Activated CD4-positive, alpha-beta T cell treated with anti-CD3 and anti-CD28 coated beads for 1 hour (primary cell): ENCODE measurements at places on chromosomes 1 and 21.

- DNase-seq, result no peak
Measured at GRCh38 chr1:97524211-97524610, 396.6 kb downstream of the DPYD start.

DNA sequence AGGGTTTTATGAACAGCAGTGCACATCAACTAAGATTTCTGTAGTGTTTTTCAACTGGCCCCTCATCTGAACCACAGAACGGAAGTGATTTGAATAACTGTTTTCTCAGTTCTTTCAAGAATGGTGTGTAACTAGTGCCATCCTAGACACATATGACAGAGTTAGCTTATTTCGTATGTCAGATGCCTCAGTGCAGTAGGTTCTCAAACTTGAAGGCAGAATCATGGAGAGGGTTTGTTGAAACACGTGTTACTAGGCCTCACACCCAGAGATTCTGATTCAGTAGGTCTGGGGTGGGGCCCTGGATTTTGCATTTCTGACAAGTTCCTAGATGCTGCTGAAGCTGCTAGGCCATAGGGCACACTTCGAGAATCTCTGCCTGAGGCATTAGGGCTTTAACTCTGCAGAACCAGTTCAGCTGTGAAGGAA, 49.0 kb downstream of the SCCPDH start:
- DNase-seq, result no peak

GRCh38 chr1:211611818-211612217, 32.9 kb upstream of the SLC30A1 start:
- DNase-seq, result no peak

DNA sequence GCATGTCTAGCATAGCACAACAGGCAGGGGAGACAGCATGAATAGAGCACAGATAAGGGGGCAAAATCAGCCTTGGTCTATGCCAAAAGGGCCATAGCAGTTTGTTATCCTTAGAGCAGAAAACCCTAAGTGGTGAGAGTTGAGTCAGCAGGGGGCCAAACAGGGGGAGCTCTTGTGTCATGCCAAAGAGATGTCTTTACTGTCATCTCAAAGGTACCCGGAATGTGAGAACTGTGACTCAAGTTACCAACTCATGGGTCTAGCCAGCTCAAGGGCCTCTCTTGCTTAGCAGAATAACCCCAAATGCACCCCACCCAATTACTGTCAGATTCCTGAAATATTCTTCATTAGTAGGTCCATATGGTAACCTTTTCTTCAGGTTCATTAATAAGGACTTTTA, 45.9 kb upstream of the NRDC start:
- no peak for DNase-seq

DNA sequence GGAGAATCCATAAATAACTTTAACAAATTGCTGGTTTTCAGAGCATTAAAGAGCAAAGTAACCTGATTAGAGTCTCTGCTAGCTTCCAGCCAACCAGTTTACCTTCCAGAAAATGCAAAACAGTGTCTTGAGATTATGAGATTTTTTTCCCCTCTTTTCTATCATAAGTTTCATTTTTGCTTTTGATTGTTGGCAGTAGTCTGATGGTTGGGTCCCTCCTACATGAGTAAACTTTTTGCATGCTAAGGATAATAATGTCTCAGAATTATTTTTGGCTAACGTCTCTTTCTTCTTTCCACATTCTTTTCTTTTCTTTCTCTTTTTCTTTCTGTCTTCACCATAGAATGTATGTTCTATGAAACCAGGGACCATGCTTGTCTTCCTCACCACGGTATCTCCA, 6.3 kb upstream of the ADAMTS5 start:
- DNase-seq, result no peak

GRCh38 chr1:46807046-46807972, 8.5 kb downstream of the CYP4B1 start:
- no peak for DNase-seq

DNA sequence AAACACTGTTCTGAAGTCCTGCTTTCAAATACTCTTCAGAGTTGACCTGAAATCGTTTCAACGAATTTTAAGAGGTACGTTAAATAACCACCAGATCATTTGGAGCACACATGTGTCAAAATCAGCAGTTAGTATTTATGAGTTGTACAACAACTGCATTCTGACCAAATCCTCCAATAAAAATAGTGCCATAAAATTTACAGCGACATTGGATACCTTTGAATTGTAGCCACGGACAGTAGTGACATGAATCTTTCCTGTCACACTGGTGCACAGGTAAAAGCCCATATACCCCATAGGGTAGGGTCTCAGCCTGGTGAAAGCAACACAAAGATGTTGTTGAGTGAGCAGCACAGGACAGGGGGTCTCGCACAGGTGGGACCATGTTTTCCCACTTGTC, 121.5 kb downstream of the CLIC6 start:
- DNase-seq, result no peak

GRCh38 chr1:15950763-15951295, 25.1 kb downstream of the ZBTB17 start:
- DNase-seq, result peak; percentile 73

GRCh38 chr1:224252479-224252878, 69.4 kb downstream of the DEGS1 start:
- DNase-seq, result no peak

- peak; percentile 68 for DNase-seq
Measured at GRCh38 chr1:160795951-160796383, at the start of gene LY9. Gene LY9, plus strand, starts transcription at chr1:160796174. Its CDS starts 14 bp downstream, at chr1:160796188.

GRCh38 chr1:22832414-22832786, 121.8 kb downstream of the EPHB2 start:
- DNase-seq, result no peak

- DNase-seq, result peak; percentile 11
Measured at GRCh38 chr1:116325922-116326321, 47.1 kb upstream of the ATP1A1 start.

DNA sequence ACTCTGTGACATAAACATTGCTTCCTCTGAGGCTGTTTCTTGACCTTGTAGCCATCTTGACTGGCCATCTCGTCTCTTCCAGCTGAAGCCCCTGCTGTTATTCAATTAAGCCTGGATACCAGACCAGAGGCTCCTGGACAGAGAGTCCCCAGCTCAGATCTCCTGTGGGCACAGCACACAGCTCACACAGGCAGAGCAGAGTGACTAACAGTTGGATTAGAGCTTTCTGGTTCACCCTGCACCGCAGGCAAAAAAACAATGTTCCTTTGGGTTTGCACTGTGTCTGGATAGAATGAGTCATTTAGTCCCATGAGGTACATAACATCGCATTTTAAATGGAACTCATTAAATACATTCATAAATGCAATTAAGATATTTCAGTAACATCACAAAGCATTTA, 33.4 kb upstream of the USH2A start:
- no peak for DNase-seq

- DNase-seq, result no peak
Measured at GRCh38 chr1:60390593-60391282, 317.2 kb upstream of the C1orf87 start.

DNA sequence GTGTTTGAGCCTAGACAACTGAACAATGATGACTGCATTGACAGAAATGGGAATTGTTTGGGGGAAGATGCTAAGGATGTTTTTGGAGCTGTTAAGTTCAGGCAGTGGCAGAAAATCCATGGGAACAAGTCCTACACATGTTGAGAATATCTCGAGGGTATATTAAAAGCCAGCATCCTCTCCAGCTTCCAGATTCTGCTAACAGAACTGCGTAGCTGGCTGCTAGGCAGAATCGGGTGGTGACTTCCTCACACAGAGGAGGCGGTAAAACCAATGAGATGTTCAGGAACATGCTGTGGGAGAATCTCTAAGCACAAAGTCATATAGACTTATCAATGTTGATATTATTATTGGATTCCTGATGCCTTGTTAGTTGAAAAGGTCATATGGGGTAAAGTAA, 14.8 kb downstream of the FAM163A start:
- DNase-seq, result no peak

GRCh38 chr1:156050376-156050775, 3.2 kb downstream of the UBQLN4 start:
- no peak for DNase-seq

GRCh38 chr1:41449326-41449921, 35.1 kb downstream of the EDN2 start:
- no peak for DNase-seq

- DNase-seq, result no peak
Measured at GRCh38 chr1:147266381-147266780, 23.9 kb downstream of the CHD1L start.

DNA sequence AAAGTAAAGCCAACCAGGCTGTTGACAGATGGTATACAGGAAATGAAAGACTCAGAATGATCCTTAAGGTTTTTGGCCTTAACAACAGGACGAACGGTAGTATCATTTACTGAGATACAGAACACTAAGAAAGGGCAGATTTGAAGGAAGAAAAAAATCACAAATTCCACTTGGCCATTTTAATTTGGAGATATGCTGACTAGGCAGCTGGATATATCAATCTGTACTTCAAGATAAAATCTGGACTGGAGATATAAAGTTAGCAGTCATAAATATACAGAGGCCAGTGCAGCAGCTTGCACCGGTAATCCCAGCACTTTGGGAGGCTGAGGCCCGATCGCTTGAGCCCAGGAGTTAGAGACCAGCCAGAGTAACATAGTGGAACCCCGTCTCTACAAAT, 1.3 kb downstream of the NVL start:
- no peak for DNase-seq

DNA sequence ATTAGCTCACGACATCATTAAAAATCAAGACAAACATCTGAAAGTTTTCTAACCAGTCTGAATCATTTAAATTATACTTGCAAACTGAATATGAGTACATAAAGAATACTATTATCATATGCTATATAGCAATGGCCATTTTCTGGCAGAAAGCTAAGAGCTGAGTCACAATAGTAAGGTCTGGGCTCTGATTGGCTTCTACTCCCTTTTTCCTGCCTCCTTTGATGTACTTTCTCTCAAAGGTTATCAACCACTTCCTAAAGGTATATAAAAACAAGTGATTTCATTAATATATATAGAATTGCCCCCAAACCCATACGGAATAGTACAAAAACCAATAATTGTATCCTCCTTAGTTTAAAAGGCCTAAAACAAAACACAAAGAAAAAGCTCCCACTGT, 7.0 kb downstream of the KCNA3 start:
- DNase-seq, result no peak

DNA sequence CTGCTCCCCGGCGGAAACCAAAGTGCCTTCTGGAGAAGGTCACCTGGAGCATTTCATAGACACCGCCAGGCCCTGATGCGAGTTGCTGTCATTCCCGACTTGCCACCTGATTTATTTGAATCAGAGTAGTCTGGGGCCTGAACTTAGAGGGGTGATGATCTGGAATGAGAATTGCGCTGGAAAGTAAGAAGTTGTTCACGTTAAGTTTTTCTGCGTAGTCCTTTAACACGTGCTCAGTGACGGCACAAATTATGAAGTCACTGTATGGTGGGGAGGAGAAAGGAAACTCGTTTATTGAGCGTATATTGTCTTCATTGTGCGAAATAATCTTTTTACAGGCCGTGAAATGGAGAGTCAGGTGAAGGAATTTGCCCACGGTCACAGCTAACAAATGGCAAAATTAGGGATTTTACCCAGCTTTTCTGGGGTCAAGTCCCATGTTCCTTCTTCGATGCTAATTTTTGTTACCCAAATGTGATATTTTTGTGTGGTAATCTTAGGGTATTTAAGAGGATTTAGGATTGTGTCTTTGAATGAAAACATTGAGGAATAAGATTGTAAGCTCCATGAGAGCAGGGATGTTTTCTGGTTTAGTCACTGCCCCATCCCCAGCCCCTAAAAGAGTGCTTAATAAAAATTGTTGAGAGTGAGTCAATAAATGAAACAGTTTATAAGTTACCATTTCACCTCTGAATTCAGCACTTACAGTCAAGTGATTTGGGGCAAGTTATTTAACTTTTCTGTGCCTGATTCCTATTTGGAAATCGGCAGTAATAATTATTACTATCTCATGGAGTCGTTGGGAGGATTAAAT, 46.4 kb upstream of the NBL1 start:
- DNase-seq, result no peak

DNA sequence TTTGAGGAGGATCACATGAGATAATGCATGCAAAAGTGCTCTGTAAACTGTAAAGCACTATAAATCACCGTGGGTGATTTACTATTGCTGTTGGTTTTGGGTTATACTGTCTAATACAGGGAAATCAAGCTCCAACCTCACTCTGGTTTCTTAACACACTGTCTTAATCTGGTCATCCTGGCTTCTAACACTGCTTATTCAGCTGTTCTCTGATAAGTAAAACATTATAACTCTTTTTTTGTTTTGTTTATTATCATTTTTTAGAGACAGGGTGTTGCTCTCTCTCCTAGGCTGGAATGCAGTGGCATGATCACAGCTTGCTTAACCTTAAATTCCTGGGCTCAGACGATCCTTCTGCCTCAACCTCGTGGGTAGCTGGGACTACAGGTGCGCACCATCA, 21.9 kb upstream of the LSM10 start:
- no peak for DNase-seq

- no peak for DNase-seq
Measured at GRCh38 chr1:92792340-92792782, 7.5 kb upstream of the EVI5 start.

- DNase-seq, result no peak
Measured at GRCh38 chr1:186762653-186763052, 66.1 kb upstream of the PLA2G4A start.

GRCh38 chr1:194227161-194227560, 1040.7 kb upstream of the B3GALT2 start:
- no peak for DNase-seq

- DNase-seq, result no peak
Measured at GRCh38 chr21:46532080-46532479, 72.8 kb downstream of the S100B start.

- no peak for DNase-seq
Measured at GRCh38 chr1:88662723-88663122, 21.4 kb upstream of the PKN2 start.

- DNase-seq, result no peak
Measured at GRCh38 chr1:226725897-226726267, 13.2 kb downstream of the ITPKB start.

DNA sequence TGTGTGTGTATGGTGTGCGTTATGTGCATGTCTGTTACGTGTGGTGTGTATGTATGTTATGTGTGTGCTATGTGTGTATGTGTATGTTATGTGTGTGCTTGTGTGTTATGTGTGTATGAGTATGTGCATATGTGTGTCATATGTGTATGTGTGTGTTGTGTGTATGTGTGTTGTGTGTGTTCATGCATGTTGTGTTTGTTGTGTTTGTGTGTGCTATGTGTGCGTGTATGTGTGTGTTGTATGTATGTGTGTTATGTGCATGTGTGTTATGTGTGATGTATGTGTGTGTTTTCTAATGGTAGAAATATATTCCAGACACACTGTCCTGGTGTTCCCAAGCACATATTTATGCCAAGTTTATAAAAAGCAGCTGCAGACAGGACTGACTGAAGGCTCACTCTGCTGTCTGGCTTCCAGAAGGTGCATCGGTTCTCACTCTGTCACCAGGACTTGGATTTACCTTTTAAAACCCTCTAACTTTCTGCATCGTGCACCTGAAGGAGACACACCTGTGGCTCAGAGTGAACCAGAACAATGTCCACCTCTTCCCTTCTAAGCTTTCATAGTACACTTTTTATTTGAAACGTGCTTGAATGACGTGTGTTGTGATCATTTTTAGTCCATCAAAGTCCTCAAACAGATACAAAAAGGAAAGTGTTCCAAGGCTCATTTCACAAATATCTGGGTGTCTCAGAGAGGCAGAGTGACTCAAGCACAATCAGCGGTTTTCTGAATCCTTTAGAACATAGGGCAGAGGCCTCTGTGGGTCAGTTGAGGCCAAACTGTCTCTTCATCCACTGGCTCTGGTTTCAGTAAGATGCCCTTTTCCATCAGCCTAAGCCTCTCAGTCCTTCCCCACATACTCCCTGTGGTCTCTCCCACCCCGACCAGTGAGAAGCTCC, 49.9 kb downstream of the TOMM20 start:
- DNase-seq, result no peak

- DNase-seq, result no peak
Measured at GRCh38 chr21:39124681-39125251, 58.5 kb downstream of the PSMG1 start.

GRCh38 chr1:29469457-29469856, 233.1 kb downstream of the PTPRU start:
- no peak for DNase-seq
